ENCODE measurements at places on chromosomes 7 and 10.

DNA sequence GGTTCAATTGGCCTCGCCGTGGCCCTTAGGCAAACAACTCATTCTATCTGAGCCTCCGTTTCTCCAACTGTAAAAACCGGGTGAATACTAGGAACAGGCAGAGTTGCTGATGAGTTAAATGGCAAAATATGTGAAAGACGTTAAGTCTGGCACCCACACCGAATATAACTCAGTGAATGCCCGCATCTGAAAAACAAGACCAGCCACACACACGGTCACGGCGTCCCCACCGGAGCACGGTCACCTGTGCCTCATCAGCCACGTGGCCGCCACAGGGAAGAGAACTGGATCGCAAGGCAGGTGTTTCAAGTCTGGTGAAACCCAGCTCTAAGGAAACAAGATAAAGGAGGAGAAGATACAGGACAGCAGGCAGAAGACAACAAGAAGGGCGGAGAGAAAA, 20.4 kb downstream of the PRKAG2 start:
- no peak for DNase-seq

DNA sequence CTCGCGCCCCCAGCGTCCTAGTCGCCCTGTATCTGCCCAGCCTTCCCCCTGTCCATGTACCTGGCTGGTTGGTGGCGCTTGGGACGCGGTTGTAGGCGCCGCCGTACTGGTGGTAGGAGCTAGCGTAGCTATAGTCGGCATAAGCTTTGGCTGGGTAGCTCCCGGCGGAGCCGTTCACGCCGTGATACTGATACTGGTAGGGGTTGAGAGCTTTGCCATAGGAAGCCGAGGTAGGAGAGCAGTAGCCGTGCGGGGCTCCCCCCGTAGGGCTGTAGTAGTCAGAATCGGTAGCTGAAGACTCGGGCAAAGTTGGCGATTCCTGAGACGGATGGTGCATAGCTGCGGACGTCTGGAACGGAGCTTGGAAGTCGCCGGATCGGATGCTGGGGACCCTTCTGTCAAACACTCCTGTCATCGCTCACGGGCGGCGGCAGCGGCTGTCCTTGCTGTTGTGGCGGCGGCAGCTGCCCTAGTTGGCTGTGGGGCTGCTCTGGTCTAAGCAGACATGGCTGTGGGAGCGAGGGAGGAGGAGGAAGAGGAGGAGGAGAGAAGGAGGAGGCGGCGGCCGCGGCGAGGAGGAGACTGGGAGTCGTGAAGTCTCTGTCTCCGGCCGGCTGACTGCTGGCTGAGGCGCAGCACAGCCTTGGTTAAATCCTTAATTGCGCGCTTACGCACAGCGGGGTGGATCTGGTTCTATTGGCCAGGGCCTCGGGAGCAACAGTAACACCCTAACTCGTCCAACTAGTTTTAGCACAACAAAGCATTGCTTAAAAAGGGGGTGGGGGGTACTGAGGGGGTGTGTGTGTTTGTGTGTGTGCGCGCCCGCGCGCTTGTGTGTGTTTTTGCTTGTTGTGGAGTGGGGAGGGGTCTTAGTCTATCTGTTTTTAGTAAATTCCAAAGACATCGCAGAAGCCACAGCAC, at the start of gene DLX5:
TSS of gene DLX5 (minus strand) at position 623 of the 921 bp plus-strand sequence. CDS start at position 415, 208 bp downstream.
- no peak for DNase-seq

GRCh38 chr7:77727936-77728701, 31.9 kb downstream of the RSBN1L start:
- DNase-seq = no peak

- DNase-seq = no peak
These were observed 41.6 kb downstream of the PDIA4 start for GRCh38 chr7:148986742-148987009.

- no peak for DNase-seq
These were observed 123.6 kb downstream of the TCERG1L start for GRCh38 chr10:131187926-131188325.

GRCh38 chr10:25811052-25811685, 122.9 kb upstream of the MYO3A start:
- no peak for DNase-seq

DNA sequence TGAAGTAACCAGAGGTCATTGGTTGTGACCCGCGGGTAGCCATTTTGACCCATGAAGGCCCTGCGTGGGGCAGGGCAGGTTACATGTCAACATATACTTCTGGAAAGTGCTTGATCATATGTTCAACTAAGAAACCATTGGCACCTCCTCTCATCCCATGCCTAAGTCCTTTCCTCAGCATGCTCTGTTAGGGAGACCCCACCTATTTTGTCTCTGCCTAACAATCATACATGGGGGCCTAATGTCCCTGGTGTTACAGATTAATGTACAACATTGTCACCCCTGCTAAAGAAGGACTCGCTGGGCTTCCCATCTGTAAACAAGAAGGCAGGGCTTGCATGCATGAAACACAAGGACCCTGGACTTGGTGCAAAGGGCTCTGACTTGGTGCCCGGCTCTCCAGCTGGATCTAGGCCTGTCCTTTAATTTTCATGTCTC, 133.7 kb upstream of the TNS3 start:
- no peak for DNase-seq

DNA sequence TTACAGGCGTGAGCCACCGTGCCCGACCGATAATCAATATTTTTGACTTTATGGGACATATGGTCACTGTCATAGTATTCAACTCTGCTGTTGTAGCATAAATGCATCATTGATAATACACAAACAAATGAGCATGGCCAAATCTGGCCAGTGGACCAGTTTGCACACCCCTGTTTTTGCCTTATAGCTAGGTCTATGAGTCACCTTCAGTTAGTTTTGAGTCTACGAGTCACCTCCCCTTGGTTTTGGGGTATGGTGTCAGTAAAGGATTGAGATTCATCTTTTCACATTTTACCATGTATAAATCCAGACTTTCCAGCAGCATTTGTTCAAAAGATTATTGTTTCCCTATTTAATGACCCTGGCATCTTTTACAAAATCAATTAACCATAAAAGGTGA, 362.5 kb upstream of the NRP1 start:
- DNase-seq = no peak

DNA sequence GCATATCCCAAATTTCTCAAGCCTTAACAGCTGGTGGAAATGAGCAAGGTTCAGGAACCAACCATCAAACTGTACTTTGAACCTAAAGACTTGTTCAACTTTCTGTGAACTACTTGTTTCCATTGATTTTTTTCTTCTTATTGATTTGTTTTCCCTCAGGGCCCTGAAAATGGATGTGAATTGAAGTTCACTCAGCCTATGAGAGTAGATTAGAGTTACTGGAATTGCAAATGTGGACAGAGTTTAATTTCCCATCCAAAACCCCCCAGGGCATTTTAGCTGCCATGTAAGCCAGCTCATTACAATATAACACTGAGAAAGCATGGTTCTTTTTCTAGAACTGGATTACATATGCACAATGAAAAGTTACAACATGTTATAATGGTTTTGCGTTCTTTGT, 1105.7 kb downstream of the REEP3 start:
- DNase-seq = no peak

GRCh38 chr10:132464256-132465192, 67.5 kb downstream of the PWWP2B start:
- DNase-seq = no peak

- DNase-seq = no peak
These were observed 35.6 kb downstream of the ACADSB start for GRCh38 chr10:123044391-123044790.

DNA sequence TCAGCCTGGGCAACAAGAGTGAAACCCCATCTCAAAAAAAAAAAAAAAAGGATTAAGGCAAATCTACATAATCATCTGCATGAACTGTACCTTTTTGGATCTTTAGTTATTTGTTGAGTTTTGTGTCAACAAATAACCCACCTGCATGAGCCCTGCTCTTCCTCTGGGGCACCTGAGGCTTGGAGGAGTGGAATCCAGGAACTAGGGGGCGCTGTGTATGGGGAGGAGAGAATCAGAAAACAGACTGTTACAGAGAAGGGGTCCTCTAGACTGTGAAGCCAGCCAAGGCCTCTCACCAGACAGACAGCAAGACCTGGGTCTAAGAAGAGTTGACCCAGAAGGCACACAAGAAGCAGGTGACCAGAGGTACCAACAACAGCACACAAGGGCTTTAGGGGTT, 682.8 kb upstream of the NRP1 start:
- DNase-seq = no peak
